Right lobe of liver (tissue), 6 donors: ENCODE measurements at places on chromosomes 3 and 15. TPM values are rescaled to one million over a fixed set of nuclear protein-coding genes. Genes with fewer than 3 reads are reported as not detected.

DNA sequence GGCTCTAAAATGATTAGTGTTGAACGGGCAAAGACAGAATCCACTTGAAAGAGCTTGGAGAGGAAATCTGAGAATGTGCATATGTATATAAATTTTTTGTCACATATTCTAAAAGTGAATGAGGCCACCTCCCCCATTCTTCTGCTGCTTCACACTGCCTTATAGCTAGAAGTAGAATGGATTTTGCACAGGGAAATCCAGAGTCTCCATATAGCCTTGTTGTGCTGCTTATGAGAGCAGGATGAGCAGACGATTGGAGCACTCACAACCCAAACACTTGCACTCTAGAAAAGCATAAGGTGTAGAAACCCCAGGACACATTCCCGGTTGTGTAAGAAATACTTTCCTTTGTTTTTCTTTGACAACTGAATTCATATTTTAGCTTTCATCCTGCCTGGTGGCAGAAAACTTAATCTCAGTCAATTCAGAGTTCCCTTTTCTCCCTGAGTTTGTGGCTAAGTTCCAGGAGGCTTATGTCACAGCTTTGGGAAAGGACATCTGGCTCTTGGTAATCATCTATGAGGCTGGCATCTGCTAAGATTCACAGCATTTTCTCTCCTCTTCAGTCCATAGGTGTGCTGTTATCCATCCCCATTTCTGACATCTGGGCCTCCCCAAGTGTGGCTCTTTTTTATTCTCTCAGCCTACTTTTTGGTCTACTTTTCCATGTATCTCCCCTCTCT, 188.4 kb upstream of the PFN2 start:
- H3K27me3 ChIP-seq, result no peaks in the 10 kb centered on the region
- H3K4me1 ChIP-seq, result no peaks in the 10 kb centered on the region
- H3K27ac ChIP-seq, result no peak overlapping the region
- no peak for DNase-seq
- H3K36me3 ChIP-seq, result no peaks in the 10 kb centered on the region

CPNE9 gene
- not detected for total RNA-seq

DNA sequence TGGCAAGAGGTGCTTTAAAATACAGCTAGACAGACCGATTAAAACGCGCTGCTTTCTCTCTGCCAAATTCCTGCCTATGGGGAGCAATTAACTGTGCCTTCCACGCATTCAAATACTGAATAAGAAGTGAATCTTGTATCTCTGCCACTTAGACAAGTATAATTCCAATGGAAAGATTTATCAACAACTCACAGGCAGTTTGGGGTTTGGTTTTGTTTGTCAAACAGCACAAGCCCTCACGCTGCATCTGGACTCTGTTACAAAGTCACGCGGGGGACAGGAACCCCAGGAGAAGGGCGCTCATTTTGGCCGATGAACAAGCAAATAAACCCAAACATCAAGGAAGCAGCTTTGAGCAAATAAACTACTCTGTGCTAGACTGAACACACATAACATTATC, 61.8 kb upstream of the TMCO5A start:
- H3K4me1 ChIP-seq, result no peaks in the 10 kb centered on the region
- H3K4me3 ChIP-seq, result peak overlapping the region; percentile 30
- H3K27me3 ChIP-seq, result no peaks in the 10 kb centered on the region
- no peaks in the 10 kb centered on the region for H3K36me3 ChIP-seq

- H3K4me3 ChIP-seq, result no peak overlapping the region
- DNase-seq, result no peak
- H3K27me3 ChIP-seq, result no peaks in the 10 kb centered on the region
These were observed 38.7 kb downstream of the HSPBAP1 start for GRCh38 chr3:122754929-122755328.

DNA sequence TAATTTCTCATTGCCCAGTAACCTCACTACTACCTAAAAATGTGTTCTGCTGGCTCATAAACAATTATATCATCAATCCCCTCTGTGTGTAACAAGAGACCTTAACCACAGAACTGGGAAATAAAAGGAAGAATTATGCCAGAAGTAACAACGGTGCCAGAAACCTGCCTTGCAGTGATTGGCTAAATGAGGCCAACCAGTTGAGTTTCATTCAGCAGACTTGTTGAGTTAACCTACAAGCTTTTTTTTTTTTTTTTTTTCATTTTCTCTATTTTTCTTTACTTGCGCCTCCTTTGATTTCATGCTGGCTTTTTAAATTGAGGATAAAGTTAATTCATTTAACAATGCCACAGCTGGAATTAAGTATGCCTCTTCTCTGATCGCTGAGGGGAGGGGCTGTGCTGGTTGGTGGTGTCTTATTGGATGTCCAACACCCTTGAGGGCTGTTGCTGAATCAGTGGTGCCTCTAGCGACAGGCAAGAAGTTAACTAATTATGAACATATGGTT, 30.0 kb upstream of the GMNC start:
- no peak overlapping the region for H3K27ac ChIP-seq
- H3K27me3 ChIP-seq, result no peaks in the 10 kb centered on the region
- no peak for DNase-seq
- no peak overlapping the region for H3K4me3 ChIP-seq

FHIT gene
- 11.2 TPM for total RNA-seq

DNA sequence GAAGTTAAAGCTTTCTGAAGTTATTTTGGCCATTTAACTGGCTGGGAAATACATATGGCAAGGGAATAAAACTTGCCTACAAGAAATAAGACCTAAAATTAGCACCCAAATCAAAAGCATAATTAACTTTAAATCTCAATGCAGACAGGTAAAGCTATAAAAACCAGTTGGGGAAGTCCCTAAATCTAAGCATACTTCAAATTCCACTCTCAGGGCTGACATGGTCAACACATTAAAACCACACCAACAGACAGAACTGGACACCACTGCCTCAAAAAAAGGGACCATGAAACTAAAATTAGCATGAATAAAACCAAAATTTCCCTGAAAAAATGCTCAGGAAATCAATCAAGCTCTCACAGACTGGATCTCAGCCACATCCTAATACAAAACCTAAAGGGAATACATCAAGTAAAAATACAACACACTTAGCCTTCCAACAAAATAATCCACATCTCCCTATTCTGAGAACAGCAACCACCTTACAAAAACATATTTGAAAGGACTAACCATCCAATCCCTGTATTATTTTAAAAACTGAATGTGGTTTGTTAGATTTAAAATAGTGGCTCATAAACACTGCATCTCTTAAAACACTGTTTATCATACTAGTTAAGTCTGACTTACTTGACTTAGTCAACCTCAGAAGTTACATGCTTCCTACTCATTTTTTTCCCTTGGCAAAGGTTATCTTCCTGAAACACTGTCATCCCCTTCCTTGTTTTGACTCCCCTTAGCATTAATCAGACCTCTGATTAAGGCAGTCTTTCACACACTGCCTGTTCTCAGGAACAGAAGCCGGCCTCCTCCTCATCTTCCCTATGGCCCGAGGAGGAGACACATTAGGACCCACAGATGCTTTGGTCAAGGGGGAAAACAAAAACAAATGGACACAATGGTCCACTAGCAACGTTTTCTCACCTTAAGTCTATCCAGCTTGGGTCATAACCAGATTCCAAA, 8.3 kb downstream of the TRA2B start:
- H3K4me1 ChIP-seq, result peaks cover 5% of the 10 kb centered on the region
- no peak overlapping the region for H3K4me3 ChIP-seq
- no peaks in the 10 kb centered on the region for H3K27me3 ChIP-seq
- DNase-seq, result no peak
- peaks cover 22% of the 10 kb centered on the region for H3K36me3 ChIP-seq

LTK gene
- total RNA-seq, result 3.3 TPM

GRCh38 chr3:13379201-13379830, 40.8 kb downstream of the NUP210 start:
- no peak overlapping the region for H3K4me3 ChIP-seq
- no peak overlapping the region for H3K27ac ChIP-seq
- no peak for DNase-seq
- H3K4me1 ChIP-seq, result no peaks in the 10 kb centered on the region

- DNase-seq, result no peak
- H3K4me1 ChIP-seq, result no peaks in the 10 kb centered on the region
- H3K36me3 ChIP-seq, result no peaks in the 10 kb centered on the region
- H3K27me3 ChIP-seq, result no peaks in the 10 kb centered on the region
- no peak overlapping the region for H3K4me3 ChIP-seq
- no peak overlapping the region for H3K27ac ChIP-seq
These were observed 165.2 kb downstream of the ISL2 start for GRCh38 chr15:76501726-76502125.

ALDH1A3 gene
- total RNA-seq, result 7.8 TPM

CIB2 gene
- total RNA-seq, result 0.56 TPM

- no peak for DNase-seq
- H3K27me3 ChIP-seq, result no peaks in the 10 kb centered on the region
- no peak overlapping the region for H3K27ac ChIP-seq
- H3K36me3 ChIP-seq, result no peaks in the 10 kb centered on the region
- no peaks in the 10 kb centered on the region for H3K4me1 ChIP-seq
These were observed 12.6 kb downstream of the LIMD1 start for GRCh38 chr3:45606991-45607712.

SKOR1 gene
- 0.21 TPM for total RNA-seq

DNA sequence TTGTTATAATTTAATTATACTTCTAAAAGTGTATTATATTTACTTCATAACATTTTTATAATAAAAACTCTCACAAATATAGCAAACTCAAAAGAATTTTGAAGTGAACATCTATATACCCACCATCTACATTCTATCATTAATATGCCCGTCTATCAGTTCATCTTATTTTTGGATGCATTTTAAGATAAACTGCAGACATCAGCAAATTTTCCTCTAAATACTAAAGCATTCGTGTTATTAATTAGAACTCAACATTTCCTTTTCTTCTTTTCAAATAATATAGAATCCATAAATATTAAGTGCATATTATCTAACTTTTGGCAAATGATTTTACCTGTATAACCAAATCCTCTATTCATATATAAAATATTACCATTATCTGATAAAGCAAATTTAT, 242.9 kb upstream of the BCHE start:
- H3K27ac ChIP-seq, result no peak overlapping the region
- H3K36me3 ChIP-seq, result no peaks in the 10 kb centered on the region
- H3K4me3 ChIP-seq, result no peak overlapping the region
- H3K4me1 ChIP-seq, result no peaks in the 10 kb centered on the region
- no peak for DNase-seq

DNA sequence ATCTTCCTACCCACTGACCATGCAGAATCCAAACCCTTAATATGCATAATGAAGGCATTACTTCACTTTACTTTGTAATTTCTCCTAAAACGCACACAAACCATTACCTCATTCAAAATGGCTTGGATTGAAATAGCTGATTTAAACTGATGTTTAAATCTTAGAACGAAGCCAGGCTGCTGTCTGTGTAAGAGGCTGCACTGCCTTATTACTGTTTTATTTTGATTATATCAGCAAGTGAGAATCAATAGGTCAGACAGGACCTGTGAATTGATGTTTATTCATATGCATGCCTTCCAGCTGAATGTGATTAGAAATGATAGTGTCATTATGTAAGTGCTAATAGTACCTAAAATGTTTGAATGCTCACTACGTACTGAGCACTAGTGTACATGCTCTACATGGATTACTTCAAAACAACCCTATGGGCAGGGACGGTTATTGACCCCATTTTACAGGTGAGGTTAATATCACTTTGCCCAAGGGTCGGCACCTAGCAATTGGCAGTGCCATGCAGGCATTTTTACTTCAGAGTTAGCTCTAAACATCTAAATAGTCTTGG, 314.2 kb upstream of the CBLB start:
- no peak overlapping the region for H3K27ac ChIP-seq
- no peak overlapping the region for H3K4me3 ChIP-seq
- no peaks in the 10 kb centered on the region for H3K27me3 ChIP-seq
- no peaks in the 10 kb centered on the region for H3K36me3 ChIP-seq

GRCh38 chr3:156174229-156174847, 54.0 kb downstream of the KCNAB1 start:
- no peaks in the 10 kb centered on the region for H3K4me1 ChIP-seq
- no peak overlapping the region for H3K4me3 ChIP-seq
- DNase-seq, result no peak
- no peaks in the 10 kb centered on the region for H3K27me3 ChIP-seq
- H3K36me3 ChIP-seq, result no peaks in the 10 kb centered on the region
- H3K27ac ChIP-seq, result no peak overlapping the region

GRCh38 chr3:62097121-62097520, 276.2 kb downstream of the FEZF2 start:
- no peak overlapping the region for H3K27ac ChIP-seq
- H3K4me3 ChIP-seq, result no peak overlapping the region
- DNase-seq, result no peak
- H3K4me1 ChIP-seq, result no peaks in the 10 kb centered on the region

CCDC39 gene
- not detected for total RNA-seq

DNA sequence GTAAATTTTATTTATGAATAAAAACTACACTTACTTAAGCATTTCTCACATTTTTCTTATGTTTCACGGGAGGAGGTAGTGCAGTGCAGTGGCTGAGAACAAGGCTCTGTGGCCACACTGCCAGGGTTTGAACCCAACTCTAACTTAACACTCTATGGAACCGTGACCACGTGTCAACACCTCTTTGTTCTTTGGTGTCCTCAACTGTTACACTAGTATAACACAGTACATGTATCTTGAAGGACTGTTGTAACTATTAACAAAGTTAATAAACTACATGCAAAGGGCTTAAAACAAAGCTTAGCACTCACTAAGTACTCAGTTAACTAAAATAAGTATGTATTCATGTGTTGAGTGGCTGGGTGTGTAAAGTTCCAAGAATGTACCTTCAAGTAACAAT, 19.5 kb downstream of the CD47 start:
- H3K27ac ChIP-seq, result no peak overlapping the region
- no peak for DNase-seq
- H3K4me3 ChIP-seq, result no peak overlapping the region
- H3K4me1 ChIP-seq, result no peaks in the 10 kb centered on the region
- H3K36me3 ChIP-seq, result no peaks in the 10 kb centered on the region

GRCh38 chr3:58751882-58752567, 85.5 kb upstream of the FAM3D start:
- no peaks in the 10 kb centered on the region for H3K36me3 ChIP-seq
- DNase-seq, result no peak
- H3K27me3 ChIP-seq, result no peaks in the 10 kb centered on the region
- no peak overlapping the region for H3K27ac ChIP-seq
- H3K4me3 ChIP-seq, result no peak overlapping the region
- H3K4me1 ChIP-seq, result no peaks in the 10 kb centered on the region

GRCh38 chr3:190345878-190346277, 23.6 kb upstream of the CLDN1 start:
- H3K4me3 ChIP-seq, result peak overlapping the region; percentile 0
- peak overlapping the region; percentile 85 for H3K27ac ChIP-seq
- H3K27me3 ChIP-seq, result no peaks in the 10 kb centered on the region
- peaks cover 10% of the 10 kb centered on the region for H3K4me1 ChIP-seq

GRK7 gene
- total RNA-seq, result not detected

CP gene
- 1,086 TPM for total RNA-seq

RETNLB gene
- total RNA-seq, result not detected

KBTBD13 gene
- not detected for total RNA-seq

HHATL gene
- total RNA-seq, result 1.0 TPM
